Breast epithelium (tissue), 4 donors: ENCODE measurements at places on chromosomes 1 and 21. TPM values are rescaled to one million over a fixed set of nuclear protein-coding genes. Genes with fewer than 3 reads are reported as not detected.

Gene CHIA
- total RNA-seq, result not detected

Gene CHIT1
- total RNA-seq, result 15.2 TPM

Gene CCSAP
- 6.9 TPM for total RNA-seq

- DNase-seq, result no peak
These were observed 994 bp upstream of the ACBD6 start for GRCh38 chr1:180503280-180503862.

DNA sequence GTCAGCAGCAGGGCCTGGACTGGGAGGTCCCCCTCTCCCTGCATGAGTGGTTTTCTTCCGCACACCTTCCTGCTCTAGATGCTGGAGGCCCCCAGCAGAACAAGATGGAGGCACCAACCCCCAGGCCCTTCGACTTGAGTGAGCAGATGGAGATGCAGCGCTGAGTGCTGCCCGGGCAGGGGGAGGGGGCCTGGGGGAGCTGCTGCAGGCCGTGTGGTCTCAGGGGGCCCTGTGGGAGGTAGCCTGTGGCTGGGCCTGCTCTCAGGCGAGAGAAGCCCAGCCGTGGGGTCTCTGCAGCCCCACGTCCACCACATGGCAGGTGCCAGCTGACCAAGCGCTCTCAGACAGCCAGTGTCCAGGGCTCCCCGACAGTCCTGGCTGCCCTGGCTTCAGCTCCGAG lies 1.2 kb upstream of the FAAP20 start:
- DNase-seq, result no peak

GRCh38 chr1:24440436-24440835 lies 24.8 kb downstream of the NIPAL3 start:
- DNase-seq, result no peak

DNA sequence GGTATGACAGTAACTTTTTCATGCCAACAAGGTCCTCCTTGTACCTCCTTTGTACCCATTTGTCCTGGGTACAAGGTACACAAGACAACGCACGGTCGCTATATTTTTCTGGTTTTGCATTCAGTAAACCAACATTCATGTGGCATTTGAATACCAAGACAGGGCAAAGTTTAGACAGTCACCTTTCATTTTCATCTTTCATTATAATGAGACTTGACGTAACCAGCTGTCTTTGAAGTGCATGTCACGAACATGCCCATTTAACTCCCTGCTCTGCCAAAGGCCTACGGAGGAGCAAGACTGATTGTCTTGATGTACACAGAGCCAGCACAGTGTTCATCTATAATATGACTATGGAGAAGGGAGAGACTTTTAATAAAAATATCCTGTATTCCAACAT lies 91.0 kb downstream of the SETD4 start:
- DNase-seq, result no peak

DNA sequence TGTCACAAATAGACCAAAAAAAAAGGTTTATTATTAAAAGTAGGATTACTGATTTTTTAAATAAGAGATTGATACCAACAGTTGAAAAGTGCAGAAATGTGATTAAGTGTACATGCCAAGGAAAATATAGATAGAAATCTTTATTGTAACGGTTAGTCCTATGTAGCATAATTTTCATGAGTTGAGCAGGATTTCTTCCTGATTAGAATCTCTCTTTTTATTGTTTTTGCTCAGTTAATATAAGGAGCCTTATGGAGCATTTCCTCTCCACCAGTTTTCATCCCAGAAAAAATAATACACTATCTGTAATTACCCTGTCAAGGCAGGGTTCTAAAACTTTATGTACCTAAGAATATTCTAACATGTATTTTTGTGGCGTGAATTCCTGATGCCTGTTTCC lies 23.4 kb downstream of the CAPZA1 start:
- no peak for DNase-seq
